GM12891 (cell line): ENCODE measurements at places on chromosomes 1 and 21.

GRCh38 chr1:11878891-11879190 lies 20.1 kb upstream of the NPPB start:
- DNase-seq = no peak

DNA sequence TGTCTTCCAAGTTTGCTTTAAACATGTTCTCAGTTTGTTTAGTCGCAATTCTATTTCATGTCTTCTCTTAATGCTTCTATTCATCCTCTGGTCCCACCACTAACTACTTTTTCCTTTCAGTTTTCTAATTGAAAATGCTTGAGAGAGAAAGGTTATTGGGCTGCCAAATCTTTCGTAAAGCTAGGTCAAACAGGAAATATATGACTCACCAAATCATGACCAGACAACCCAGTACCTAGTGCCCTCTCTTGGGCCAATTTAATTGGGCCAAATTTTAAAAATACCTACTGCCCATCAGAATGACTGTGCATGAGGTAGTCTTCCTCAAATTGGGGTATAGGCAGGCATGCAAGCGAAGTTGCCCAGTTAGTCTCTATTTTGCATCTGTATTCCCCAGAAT lies 295.4 kb upstream of the PBX1 start:
- DNase-seq = no peak

GRCh38 chr1:156495401-156496140 lies 5.0 kb downstream of the MEF2D start:
- no peak for DNase-seq

DNA sequence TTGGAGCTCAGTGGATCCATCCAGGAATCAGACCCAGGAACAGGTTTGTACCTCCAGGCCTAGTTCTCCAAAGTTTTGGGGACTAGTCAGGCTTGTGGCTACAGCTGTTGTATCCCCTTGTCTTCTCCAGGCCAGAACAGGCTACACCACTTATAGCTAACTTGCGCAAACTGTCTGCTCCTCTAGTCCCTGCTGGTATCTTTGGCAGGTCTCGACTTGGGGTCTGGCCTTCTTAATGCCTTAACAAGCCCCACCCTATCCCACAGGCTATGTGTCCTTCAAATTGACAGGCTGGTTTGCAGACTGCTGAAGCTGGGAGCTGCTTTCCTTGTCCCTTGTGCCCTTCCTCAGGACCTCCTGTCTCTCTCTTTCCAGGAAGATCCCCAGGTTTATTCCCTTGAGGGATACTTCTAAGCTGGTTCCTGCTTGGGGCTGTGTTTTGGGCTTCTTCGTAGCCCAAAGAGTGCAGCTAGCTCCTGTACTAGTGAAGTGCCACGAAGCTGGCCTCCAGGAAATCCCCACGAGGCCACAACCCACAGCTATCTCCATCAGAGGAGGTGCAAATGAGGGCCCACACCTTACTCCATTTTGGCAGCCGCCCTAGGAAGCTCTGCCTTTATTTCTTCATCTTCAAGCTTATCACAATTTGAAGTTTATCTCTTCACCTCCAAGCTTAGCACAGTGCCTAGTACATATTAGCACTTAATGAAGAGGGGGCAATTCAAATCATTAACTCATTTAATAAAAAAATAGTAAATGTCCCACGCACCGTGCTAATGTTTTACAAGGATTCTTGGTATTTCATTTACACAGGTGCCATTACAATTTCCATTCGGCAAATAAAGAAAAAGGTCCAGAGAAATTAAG lies 683 bp upstream of the DMAP1 start:
- no peak for DNase-seq

DNA sequence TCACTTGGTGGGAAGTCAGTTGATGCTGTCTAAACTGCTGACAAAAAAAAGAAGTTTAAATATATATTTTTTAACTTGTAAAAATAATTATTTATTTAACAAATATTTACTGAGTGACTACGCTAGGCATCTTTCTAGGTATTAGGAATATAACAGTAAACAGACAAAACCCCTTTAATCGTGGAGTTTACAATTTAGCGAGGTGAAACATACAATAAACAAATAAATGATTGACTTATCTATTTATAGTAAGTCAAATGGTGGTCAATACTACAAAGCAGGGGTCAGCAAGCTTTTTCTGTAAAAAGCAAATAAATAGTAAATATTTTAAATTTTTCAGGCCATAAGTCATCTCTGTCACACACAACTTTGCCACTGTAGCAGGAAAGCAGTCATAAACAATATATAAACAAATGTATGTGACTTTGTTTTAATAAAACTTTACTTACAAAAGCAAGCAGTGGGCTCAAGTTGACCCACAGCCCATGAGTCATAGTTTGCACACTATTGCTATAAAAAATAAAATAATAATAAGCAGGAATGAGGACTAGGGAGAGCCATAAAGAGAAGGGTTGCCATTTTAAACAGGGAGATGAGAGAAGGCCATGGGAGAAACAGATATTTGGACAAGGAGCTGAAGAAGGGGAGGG lies 263.9 kb downstream of the PLPP3 start:
- DNase-seq = no peak

- DNase-seq = no peak
Observed at GRCh38 chr21:41802684-41803083, 35.8 kb upstream of the RIPK4 start.

DNA sequence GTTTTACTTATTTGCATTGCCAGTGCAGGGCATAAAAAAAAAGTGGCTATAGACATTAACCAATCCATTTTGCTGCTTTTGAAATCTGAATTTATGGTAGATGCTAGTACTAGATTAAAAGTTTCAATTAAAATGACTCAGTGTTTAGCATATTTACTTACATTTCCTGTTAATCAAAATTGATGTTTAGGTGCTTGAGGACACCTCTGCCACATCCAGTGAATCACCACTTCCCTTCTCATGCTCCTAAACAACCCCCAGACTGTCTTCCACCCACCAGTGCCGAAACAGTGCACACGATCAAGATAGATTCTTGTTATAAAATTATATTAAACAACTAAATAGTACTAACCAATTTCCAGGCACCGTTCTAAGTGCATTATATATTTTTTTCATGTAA lies 32.7 kb downstream of the HSD17B7 start:
- no peak for DNase-seq

GRCh38 chr1:221612047-221612777 lies 129.7 kb downstream of the DUSP10 start:
- DNase-seq = no peak

DNA sequence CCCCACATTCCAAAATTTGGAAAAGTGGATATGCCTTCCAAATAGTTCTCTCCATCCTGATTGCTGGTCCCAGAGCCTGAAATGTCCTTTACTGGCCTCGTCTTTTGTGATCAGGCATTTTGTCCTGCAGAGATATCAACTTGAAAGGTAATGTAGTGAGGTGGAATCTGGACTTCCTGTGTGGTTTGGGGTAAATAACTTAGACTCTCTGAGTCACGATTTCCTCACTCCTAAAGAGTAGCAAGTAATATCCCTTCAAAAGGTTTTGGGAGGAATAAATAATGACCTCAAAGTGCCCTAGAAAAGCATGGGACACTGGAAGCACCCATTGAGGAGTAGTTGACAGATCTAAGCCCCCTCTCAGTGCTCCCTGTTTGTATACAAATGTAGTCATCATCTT lies 426.6 kb downstream of the OMA1 start:
- no peak for DNase-seq

DNA sequence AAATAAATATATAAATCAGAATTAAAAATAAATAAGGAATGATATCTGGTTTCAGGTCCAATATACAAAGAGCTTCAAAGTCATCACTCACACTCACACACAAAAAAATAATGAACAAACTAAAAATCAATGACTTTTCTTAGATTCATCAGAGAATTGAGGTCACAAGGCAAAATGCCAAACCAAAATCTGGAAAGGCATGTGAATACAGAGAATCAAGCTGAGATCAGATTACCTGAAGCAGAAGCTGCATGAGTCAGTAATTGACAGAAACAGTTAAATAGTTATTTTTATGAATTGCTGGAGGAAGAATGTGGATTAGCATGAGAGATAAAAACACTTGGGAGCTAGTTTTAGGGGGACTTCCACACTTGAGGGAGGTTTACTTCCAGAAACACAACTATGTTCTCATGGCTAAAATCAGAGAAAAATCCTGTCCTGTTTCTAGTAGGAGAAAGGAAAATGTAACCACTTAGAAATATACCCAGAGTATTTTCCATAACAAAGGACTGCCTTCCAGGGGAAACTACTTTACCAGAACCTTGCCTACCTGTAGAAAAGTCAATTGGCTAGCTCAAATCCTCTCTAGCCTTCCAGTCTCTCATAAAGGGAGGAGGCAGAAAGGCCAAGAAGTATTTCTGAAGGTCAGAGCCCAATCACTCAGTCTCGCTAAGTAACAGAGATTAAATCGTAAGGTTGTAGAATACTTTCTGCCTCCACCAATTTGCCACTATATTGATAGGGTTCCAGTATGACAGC lies 536.6 kb upstream of the NR5A2 start:
- no peak for DNase-seq

- no peak for DNase-seq
Observed at GRCh38 chr21:28640326-28640725, 352.4 kb downstream of the LTN1 start.

- DNase-seq = no peak
Observed at GRCh38 chr1:118995312-118996016, 7.3 kb upstream of the TBX15 start.

DNA sequence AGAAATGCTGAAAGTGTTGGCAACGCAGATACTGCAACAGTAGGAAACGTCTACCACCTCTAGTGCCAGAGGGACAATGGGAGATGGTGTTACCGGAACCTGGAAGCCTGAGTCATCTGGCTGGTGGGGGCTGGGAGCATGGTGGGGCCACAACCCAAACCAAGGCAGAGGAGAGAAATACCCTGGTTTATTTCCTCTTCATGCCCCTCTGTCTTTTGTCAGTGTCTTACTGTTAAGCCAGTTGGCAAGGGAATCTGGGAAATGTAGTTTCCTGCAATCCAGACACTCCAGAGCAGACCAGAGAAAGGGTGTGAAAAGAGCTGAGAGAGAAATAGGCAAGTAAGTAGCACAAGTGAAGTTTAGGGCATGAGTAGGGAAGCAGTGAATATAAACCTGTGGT lies 14.8 kb downstream of the DNTTIP2 start:
- DNase-seq = no peak

DNA sequence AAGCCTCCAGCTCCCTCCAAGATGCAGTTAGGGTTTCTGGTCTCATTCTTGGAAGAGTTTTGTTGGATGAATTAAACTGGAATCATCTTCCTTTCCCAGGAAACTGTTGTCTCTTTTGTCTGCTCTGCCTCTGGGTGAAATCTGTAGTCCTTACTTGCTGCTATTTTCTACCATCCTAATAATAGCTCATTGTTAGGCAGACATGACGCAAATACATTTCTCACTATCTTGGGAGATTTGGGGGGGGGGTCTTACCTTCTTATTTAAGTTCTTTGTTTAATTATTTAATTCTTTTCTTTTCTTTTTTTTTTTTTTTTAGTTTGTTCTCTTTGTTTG lies 85.4 kb upstream of the DUSP10 start:
- DNase-seq = no peak

DNA sequence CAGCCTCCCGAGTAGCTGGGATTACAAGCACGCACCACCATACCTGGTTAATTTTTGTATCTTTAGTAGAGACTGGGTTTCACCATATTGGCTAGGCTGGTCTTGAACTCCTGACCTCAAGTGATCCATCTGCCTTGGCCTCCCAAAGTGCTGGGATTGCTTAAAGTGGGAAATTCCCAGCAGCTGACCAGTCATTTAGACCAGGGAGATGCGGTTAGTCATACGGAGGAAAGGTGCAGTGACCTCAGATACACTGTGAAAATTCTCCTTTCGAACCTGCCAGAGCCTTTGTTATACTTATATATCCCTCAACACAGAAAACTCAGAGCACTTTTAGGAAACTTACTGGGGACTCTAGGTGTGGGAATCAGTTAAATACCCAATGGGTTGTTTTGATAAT lies 39.6 kb downstream of the MAP10 start:
- DNase-seq = no peak

DNA sequence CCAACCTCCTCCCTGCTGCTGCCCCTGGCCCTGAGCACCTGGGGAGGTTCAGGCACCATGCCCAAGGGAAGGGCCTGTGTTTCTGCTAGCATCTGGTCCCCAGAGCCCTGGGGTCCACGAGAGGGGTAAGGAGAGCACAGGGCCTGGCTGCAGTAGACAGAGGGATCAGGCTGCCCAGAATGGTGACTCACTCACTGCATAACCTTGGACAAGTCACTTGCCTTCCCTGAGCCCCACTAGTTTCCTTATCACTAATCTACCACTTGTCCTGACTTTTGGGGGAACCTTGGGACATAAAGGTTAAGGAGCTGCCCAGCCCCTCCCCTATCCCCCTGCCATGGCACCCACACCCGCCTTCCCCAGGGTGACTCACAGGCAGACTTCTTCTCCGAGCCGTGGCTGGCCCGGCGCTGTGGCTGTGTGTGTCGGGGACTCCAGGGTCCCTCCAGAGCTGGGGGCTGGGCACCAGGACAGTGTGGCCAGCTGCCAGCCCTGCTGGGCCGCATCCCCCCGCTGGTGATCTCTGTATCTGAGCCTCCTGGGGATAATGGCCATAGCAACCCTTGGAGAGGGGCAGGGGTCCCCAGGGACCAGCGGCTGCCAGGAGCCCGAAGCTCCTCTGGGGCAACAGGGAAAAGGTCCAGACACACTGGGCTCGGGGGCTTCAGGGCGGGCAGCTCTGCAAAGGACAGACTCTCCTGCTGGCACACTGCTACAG lies 4.0 kb downstream of the ARHGEF19 start:
- DNase-seq = no peak

GRCh38 chr1:116674751-116675150 lies 7.2 kb upstream of the IGSF3 start:
- no peak for DNase-seq

- DNase-seq = no peak
Observed at GRCh38 chr1:91872559-91873081, 13.3 kb downstream of the TGFBR3 start.

GRCh38 chr1:24005163-24005562 lies 25.0 kb upstream of the SRSF10 start:
- DNase-seq = no peak

GRCh38 chr1:171844381-171844780 lies 3.1 kb downstream of the DNM3 start:
- DNase-seq = no peak

DNA sequence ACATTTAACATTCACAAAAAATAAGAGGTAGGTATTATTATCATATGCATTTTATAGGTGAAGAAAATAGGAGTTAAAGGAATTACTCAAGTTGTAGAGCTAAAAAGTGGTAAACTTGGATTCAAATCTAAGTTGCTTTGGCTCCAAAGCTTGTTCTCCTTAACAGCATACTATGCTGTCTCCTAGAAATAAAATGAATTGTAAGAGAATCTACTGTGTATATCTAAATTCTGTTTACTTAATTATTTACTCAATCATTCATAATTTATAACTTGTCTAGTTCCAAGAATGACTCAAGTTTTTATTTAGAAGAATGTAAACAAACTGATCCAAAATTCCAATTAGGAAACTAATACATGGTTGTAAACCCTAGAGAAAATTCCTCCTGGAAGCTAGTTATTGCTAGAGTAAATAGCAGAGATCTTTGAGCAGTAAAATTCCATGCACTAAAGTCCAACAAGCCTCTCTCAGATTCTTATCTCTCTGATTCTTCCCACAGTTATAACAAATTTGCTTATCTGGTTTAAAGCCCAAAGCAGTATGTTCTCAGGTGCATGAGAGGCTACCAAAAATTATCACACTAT lies 132.5 kb upstream of the DPT start:
- DNase-seq = no peak

- no peak for DNase-seq
Observed at GRCh38 chr1:11877074-11877473, 18.3 kb upstream of the NPPB start.

GRCh38 chr1:236176337-236177336 lies 34.3 kb downstream of the GPR137B start:
- DNase-seq = no peak
